Stimulated activated CD8-positive, alpha-beta memory T cell treated with anti-CD3 and anti-CD28 coated beads, Interleukin-7, amount 100 ng/mL, for 48 hours (primary cell): ENCODE measurements at places on chromosomes 5 and 9.

DNA sequence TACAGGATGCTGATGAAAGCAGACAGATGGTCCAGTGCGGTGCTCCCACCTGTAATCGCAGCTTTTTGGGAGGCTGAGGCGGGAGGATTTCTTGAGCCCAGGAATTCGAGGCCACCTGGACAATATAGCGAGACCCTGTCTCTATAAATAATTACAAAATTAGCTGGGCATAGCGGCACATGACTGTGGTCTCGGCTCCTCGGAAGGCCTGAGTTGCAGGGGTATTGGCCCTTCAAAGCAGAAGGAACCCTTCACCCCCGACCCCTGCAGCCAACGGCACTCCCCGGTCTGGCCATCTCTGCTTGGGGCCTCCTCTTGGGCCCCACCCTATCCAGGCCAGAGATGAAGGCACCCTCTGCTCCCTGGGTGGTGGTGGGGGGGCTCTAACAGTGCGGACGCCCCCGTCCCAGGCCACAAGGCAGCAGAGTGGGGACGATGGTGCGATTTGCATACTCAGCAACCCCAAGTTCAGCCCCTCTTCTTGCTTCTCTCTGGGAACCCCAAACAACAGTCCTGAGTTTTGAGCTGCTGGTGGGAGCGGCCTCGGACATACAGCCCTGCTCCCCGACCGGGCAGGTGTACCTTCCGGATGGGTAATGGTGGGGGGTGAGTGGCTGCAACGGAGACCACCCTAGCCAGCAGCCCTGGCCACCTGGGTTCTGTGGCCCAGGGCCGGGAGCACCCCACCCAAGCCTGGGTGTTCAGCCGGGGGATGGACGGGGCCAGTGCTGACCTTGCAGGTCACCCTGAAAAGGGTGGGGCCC, 50.7 kb downstream of the NACC2 start:
- DNase-seq, result no peak

GRCh38 chr9:96596601-96597111, 23.0 kb downstream of the CDC14B start:
- DNase-seq, result no peak

- DNase-seq, result no peak
Measured at GRCh38 chr5:101915554-101915953, 380.5 kb downstream of the SLCO4C1 start.

- no peak for DNase-seq
Measured at GRCh38 chr9:131692612-131693562, 47.0 kb downstream of the RAPGEF1 start.

- DNase-seq, result no peak
Measured at GRCh38 chr9:124010665-124011321, 775 bp upstream of the LHX2 start.

DNA sequence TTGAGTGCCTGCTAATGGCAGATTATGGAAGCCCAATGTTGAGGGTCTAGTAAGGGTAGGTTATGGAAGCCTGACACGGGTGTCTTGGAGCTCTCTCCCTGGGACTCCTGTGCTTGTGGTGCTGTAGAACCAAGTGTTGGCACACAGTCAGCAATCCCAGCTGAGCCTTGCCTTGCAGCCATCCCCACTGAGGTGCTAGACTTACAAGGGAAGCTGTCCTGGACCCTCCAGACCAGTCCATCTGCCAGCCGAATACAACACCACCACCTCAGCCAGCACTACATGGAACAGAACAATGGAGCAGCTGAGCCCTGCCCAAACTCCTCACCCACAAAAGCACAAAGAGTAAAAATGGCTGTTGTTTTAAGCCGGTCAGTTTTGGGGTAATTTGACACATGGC, 90.5 kb upstream of the DNAH5 start:
- DNase-seq, result no peak

DNA sequence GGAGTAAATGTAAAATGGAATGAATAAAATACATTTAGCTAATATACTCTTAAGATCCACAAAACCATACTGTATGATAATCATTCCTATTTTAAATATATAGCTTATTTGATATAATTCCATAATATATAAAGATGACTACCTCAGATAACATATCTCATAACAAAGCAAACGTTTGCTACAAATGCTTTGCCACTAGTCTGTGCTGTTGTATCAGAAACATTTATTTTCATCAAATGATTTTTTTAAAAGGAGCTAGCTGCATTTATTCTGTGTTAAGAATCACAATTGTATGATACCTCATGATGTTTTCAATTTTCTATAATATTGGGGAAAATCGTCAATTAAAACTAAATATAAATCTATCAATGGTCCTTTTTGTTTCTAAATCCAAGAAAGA, 567.2 kb downstream of the PTPRD start:
- no peak for DNase-seq

GRCh38 chr5:94102849-94103248, 361.4 kb upstream of the POU5F2 start:
- no peak for DNase-seq

DNA sequence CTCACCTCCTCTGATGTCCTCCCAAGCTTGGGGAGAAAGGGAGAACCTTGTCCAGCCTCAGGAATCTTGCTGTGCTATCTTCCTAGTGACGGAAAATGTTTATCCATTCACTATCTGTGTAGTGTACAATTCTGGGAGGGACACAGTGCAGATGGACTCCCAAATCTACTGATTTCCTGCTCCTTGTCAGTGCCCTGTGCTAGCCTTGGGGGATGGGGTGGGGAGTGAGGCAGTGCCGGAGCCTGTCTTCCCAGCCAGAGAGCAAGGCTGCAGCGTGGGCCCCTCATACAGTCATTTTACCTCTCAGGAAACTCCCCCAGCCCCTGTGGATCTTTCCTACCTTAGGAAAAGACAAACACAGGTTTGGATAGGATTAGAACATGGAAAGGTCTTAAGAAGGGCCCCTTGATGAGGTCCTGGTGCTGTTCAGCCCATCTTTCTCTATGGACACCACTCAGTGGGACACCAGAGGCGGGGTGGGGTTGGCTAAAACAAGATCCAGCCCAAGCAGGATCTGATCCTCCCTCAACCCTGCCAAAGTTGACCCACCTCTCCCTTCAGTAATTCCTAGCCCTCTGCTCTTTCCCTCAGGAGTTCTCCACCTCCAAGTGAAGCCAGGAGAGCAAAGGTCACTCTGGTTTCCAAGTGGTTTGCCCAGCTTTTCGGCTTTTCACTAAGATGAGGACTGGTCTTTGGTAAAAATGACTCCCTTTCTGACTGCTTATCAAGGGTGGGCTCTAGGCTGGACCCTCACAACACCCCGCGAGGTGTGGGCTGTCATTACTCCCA, 3.4 kb downstream of the DOLK start:
- no peak for DNase-seq

- no peak for DNase-seq
Measured at GRCh38 chr9:75422944-75423522, 334.7 kb downstream of the OSTF1 start.

- no peak for DNase-seq
Measured at GRCh38 chr9:35516479-35516878, 26.6 kb downstream of the RUSC2 start.

- no peak for DNase-seq
Measured at GRCh38 chr9:27183701-27184100, 74.7 kb downstream of the TEK start.

- DNase-seq, result no peak
Measured at GRCh38 chr5:8005416-8005815, 136.5 kb downstream of the MTRR start.

DNA sequence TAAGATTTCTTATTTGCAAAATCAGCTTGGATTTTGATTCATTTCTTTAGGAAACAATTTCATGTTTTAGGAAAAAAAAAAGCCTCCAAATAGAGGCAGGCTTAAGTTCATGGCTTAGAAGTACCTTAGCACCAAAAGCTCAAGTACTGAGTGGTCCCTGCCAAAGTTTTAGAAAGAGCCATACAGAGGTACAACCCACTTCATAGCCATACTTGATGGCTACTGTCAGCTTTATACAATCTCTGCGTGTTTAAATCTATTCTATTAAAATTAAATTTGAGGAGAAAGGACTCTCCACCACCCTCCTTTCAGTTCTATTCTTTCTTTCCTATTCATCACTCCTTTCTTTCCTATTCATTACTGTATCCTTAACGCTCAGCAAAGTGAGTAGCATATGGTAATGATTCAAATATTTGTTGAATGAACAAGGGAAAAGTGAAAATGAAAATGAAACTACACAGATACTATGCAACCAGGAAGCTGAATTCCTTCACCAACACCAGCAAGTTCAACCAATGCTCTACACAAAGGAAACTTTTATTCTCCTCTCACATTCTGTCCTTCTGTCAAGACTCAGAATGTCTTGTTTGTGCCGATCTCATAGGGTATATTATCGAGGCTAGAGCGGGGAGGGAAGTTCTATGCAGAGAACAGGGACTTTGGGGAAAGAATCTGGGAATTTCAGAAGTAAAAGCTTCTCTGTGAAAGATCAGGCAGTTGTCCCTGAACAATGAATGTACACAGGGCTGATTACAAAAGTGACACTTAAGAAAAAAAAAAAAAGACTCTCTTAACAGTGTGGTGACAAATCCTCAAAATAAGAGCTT, 138.6 kb upstream of the SPEF2 start:
- no peak for DNase-seq

- DNase-seq, result no peak
Measured at GRCh38 chr5:79832911-79833310, 143.3 kb downstream of the CMYA5 start.

DNA sequence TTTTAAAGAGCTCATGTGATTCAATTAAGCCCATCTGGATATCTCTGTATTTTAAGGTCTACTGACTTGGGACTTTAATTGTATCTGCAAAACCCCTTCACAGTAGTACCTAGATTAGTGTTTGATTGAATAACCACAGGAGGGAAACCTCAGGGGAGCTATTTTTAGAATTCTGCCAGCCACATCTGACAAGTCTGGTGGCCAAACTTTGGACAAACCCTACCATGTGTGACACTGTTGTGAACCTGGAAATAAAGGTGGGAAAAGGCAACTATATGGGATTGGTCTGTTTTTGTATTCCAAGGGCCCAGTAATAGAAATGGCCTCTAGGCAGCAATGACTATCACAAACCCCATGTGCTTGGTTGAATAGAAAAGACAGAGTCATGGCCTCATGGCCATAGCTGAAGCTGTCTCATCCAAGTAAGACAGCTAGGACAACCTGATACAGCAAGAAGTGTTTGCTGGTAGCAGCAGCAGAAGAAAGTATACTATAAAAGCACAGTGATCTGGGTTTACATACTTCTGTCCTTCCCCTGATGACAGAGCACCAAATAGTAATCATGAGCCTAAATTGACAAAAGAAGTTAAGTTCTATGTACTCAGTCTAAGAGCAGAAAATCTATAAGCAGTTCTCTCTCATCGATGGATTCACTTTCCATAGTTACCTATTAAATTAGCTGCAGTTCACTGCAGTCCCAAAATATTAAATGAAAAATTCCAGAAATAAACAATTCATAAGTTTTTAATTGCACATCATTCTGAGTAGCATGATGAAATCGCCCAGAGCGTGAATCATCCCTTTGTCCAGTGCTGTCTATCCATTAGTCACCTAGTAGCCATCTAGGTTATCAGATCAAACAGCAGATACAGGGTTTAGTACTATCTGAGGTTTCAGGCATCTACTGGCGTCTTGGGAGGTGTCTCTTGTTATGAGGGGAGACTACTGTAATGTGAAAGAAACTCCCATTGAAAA, 189.8 kb downstream of the ARHGAP26 start:
- DNase-seq, result no peak

GRCh38 chr9:70438341-70438928, 24.0 kb upstream of the KLF9 start:
- DNase-seq, result no peak
